ENCODE measurements at places on chromosomes 12 and 14.

GRCh38 chr12:64780132-64780530 is 20.9 kb upstream of the GNS start:
- DNase-seq: no peak

DNA sequence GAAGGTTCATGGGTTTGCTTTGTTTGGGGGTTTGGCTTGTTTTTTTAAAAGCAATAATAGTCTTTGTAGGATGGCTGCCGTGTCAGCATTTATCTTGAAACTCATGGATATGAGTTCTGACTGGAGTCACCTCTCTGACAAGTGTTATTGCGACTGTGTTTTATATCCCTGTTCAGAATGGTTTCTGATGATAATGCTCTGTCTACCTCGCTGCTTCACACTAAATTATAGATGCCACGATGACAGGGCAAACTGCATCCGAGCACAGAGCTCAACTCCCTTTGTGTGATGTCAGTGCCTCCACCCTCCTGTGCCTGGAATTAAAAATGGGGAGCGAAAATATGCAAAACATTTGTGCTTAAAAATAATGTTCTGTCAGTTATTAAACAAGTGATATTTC is 250.8 kb downstream of the EGLN3 start:
- DNase-seq: no peak

GRCh38 chr12:120416490-120417216 is 21.3 kb upstream of the COX6A1 start:
- no peak for DNase-seq

GRCh38 chr12:76451528-76451927 is 103.3 kb upstream of the BBS10 start:
- DNase-seq: no peak

- no peak for DNase-seq
Measured at GRCh38 chr12:27585739-27586265, 61.8 kb downstream of the PPFIBP1 start.

- no peak for DNase-seq
Measured at GRCh38 chr14:100384277-100384676, 61.1 kb downstream of the SLC25A47 start.

GRCh38 chr12:56014205-56014604 is 6.6 kb upstream of the IKZF4 start:
- no peak for DNase-seq

- DNase-seq: no peak
Measured at GRCh38 chr12:122362755-122363154, 59.7 kb downstream of the CLIP1 start.

GRCh38 chr12:58238411-58238810 is 297.0 kb downstream of the ATP23 start:
- DNase-seq: no peak

DNA sequence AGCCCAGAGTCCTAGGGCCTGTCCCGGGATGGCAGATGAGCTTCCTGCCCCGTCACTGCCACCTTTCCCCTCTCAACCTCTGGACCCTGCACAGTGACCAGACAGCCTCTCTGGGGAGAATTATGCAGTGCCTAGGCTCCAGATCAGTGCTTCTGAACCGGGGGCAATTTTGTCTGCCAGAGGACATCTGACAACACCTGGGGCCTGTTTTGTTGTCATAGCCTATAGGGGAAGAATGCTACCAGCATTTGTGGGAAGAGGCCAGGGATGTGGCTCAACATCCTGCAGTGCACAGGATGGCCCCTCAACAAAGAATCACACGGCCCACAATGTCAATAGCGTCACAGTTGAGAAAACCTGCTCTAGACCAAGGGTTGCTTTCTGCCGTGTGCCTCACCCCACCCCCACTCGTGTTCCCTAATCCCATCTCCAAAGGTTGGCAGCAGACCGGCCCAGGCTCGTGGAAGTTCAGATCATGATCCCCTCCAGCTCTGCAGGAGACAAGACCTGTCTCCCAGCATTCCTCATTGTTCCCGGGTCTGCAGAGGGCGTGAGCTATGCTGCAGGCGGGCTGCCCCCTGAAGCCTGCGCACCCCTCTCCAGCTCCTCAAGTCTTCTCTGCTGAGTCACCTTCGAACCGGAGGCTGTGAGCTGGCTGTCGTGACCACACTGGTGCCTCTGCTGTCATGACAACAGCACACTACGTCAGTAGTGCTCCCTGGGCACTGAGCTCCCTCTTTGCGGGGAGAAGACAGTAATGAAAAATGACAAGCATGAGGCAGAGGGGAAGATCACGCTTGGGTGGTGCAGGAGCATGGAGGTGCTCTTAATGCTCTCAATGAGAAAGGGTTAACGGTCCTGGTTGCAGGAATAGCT is 2.0 kb upstream of the GAPDH start:
- peak; percentile 99 for DNase-seq

DNA sequence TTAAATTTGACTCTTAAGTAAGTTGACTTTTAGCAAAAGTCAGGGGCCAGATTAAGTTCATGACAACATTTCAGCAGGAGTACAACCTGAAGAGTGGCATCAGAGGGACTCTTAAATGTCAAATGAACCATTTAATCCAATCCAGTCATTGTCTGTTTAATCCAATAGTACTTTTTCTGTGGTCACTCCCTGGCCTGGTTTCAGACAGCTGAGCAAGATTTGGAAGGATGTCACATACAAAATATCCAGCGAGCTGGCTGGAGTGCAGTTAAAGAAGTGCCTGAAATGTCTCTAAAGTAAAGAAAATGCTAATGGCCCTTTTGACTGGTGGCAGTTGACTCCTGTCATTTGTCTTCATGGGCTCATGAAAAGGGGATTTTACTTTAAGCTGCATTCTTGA is 1082.1 kb downstream of the AACS start:
- no peak for DNase-seq

- peak; percentile 66 for DNase-seq
Measured at GRCh38 chr12:76274420-76275083, 73.7 kb downstream of the BBS10 start.

DNA sequence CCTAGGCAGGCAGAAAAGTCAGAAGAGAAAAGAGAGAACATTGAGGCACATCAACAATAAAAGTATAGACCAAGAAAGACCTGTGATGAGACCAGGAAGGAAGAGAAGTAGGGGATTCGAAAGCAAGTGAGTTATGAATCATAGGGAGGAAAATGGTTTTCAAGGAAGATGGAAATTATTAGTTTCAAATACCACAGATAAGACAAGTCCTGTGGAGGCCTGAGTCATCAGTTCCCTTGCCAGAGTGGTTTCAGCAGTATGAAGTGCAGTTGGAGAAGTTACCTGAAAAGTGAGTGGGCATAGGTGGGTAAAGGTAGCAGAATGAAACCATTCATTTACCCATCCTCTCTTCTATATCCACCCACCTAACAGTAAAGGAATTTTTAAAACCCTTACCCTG is 25.2 kb upstream of the TSPAN8 start:
- DNase-seq: peak; percentile 79

- DNase-seq: no peak
Measured at GRCh38 chr14:92628636-92629035, 115.1 kb downstream of the RIN3 start.

DNA sequence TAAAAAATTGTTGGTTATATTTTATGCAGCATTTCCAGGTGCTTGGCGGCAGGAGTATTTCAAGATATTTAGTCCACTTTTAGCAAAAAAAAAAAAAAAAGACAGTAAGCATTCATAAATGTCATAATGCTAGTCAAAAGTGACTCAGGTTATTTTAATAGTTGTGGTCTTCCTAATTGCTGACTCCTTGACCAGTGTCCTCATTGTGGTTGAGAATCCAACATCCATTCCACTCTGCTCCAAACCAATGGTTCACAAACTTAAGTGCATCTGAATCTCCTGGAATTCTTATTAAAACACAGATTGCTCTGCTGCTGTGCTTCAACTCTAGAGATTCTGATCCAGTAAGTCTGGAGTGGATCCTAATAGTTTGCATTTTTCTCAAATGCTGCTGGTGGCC is 71.4 kb downstream of the AKAP6 start:
- peak; percentile 75 for DNase-seq

DNA sequence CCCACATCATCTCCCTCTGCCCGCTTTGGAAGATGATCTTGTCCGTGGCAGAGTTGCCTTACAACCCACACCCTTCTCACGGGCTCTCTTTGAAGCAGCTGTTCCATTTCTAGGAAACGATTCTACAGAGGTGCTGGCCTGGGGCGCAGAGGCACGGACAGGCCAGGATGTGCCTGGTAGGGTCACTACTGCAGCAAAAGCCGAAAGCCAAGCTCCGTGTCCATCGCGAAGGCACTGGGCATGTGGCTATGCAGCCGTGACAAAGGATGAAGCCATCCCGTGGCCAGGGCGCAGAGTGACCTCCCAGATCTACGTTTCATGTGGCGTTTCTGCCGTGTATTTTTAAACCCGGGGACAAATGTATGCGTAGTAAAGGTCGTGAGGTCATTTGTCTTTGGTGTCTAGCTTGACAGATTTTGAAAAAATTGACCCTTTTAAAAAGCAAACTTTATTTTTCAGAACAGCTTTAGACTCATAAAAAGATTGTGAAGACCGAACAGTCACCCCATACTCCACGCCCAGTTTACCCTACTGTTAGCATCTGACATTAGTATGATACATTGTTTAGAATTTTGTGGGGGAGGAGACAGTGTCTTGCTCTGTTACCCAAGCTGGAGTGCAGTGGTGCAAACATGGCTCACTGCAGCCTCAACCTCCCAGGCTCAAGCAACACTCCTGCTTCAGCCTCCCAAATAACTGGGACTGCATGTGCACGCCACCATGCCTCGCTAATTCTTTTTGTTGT is 40.4 kb upstream of the NCOR2 start:
- no peak for DNase-seq

- no peak for DNase-seq
Measured at GRCh38 chr14:104105071-104105821, 19.7 kb downstream of the ASPG start.

DNA sequence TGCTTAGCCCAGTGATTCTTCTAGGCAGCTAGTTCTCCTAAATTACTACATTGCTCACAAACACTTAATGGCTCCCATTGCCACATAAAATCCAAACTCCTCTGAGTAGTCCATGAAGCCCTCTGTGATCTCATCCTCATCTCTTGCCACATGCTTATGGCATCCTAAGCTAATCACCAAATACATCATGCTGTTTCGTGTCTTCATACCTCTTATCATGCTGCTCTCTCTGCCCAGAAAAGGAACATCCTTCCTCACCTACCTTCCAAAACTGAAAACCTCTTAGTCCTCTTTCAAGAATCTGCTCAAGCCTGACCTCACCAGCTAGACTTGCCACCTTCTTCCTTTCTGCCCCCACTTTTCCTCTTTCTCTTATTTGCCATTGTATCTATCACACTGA is 108.5 kb downstream of the DUSP6 start:
- DNase-seq: no peak

DNA sequence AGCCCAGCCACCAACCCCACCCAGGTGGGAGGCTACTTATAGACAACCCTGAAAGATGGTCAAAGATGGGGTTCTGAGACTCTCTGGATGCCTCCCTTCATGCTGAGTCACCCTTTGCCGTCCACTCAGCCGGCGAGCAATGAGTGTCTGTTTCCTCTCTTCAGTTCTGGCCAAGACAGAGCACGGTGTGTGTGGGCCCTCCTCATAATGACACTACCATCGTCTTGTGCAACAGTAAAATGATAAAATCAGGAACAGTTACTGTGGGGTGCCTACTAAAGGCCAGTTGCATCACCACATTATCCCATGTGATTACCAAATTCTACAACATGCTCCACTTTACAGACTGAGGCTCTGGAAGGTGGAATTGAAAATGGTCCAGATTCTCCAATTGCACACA is 7.0 kb upstream of the BDKRB1 start:
- DNase-seq: peak; percentile 60

- no peak for DNase-seq
Measured at GRCh38 chr12:106767206-106767605, 7.3 kb upstream of the RIC8B start.

DNA sequence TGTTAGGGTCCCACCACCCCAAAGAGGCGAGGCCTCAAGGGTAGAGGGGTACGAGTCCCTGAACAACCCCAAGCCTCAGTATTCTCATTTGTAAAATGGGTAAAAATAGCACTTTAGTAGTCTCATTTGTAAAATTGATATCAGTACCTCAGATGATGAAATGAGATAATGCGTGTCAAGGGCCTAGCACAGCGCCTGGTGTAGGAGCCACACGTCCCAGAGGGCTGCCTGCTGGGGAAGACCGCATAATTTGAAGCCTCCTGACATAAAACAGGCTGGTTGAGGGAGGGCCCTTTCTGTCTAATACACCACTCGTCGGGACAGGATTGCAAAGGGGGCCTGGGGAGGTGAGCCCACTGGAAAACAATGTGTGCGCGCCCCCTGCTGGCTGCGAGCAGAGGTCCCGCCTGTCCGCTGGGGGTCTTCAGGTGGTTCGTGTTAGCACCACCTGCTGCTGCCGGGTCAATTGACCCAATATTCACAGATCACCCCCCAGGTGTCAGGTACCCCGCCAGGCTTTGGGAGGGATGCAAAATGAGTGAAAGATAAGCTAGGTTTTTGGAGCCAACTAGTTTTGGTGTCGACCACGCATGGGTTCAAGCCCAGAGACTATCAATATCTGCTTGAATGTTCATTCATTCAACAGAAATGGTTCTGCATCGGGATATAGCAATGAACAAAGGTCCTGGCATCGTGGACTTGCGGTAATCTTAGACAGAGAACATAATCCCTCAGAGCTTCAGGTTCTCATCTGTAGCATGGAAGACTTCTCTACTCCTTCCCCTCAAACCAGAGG is 24.7 kb upstream of the IRF2BPL start:
- DNase-seq: peak; percentile 78

DNA sequence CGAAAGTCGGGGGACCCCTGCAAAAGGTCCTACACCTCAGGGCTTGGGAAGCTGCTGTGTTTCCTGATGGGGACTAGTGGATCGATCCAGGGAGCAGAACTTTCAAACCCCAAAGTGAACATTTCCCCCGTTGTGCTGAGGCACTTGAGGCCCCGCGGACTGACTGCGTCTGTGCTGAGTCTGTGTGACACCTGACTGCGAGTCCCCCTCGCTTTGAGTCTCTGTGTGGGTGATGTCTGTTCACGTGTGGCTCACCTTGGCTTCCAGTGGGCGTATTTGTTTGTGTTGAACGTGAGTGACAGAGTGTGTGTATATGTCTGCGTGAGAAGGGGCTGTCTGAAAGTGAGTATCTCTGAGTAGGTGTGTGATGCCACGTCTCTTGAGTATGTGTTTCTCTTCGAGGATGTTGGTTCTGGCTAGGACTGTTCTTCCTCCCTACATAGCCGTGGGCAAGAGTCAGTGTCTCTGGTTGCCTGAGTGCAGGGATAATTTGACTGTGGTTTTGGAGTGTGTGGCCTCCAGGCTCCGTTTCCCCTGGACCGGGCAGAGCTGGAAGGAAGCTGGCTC is 1.3 kb downstream of the TEAD4 start:
- peak; percentile 65 for DNase-seq

DNA sequence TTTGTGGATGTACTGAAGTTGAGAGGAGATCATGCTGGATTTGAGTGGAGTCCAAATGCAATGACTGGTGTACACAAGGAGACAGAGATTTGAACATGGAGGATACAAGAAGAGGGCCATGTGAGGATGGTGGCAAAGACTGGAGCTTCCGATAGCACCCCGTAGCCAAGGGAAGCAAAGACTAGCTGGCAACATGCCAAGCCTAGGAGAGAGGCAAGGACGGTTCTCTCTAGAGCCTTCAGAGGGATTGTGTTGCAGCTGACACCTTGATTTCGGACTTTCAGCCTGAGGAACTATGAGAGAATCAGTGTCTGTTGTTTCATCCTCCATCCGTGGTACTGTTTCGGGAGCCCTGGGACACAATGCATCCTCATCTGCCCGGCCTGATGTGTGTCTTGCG is 202.5 kb downstream of the SLC15A4 start:
- no peak for DNase-seq
